GM18507 (cell line): ENCODE measurements at places on chromosomes 7 and 10.

DNA sequence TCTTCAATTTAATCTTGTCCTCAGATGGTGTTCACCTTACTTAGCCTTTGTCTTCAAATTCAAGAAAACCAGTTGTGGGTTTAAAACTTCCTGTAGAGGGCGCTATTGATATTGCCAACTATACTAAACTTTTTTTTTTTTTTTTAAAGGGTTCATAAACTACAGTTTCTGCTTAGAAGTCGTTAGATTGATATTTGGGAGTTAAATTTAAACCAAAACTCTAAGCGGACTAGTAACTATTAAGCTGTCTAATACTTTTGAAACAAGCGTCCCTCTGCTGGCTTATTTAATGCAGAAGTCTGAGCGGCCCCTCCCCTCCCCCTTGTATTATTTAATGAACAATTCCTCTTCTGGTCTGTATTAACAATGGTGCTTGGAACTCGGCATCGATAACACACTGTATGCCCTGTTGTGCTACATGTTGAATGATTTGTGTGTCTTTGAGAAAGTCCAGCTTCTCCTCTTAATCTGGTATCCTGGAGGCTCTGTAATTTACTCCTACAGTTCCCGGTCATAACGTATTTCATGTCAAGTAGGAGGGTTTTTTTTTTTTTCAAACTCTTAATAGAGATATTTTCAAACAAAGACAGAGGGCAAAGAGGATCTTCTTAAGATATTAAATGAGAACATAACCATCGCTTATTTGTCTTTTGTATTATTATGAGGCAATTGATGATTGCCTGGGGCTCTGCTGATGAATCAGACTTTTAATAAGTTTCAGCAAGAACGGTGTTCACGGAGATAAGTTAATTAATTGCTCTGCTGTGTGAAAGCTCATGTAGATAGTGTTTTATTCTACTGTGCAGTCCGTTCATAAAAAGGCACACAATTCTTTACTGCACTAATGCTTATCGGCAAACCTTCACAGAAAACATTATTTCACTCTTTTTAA is 22.6 kb upstream of the CREB5 start:
- DNase-seq, result no peak

GRCh38 chr7:55570218-55570873 is 2.0 kb downstream of the VOPP1 start:
- DNase-seq, result no peak

DNA sequence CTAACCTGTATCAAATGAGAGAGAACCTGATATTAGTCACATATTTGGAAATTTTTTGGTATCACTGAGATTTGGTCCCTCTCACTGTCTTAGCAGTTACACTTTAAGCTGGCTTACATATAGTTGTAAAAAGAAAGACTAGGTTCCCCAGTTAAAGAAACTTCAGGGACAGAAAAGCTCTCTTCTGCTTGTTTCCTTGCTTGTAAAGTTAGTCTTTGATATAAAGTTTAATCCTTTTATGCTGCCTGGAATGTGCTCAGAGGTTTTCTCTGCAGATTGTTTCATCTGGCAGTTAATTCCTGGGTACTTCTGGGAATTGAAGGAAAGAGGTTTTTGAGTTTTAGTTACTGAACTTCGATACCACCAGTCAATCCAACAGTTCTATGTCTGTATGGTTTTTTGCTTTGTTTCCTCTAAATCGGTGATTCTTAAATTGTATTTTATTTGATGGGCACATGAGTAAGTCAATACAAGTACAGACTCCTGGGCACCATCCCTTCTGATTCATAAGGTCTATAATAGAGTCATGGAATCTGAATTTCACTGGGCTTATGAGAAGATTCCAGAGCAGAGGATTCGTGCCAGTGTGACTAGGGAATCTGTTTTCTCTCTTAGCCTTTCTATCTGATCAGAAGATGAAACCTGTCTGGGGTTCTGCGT is 1080.9 kb upstream of the C7orf33 start:
- no peak for DNase-seq

- no peak for DNase-seq
Measured at GRCh38 chr7:84336303-84336702, 141.7 kb upstream of the SEMA3A start.

- no peak for DNase-seq
Measured at GRCh38 chr7:52009181-52009580, 692.6 kb upstream of the COBL start.

- no peak for DNase-seq
Measured at GRCh38 chr7:6252341-6252746, 20.1 kb downstream of the CYTH3 start.

GRCh38 chr10:77983384-77984341 is 45.7 kb downstream of the POLR3A start:
- no peak for DNase-seq

GRCh38 chr10:1733720-1734119 is 3.6 kb downstream of the ADARB2 start:
- no peak for DNase-seq
